ENCODE measurements at places on chromosomes 5 and 9. TPM values are rescaled to one million over a fixed set of nuclear protein-coding genes. Genes with fewer than 3 reads are reported as not detected.

GRCh38 chr5:16902846-16903245 lies 33.2 kb downstream of the MYO10 start:
- DNase-seq: no peak

The NXNL2 gene
- 0.31 TPM for total RNA-seq

The GZMA gene
- not detected for total RNA-seq

The NUTM2F gene
- total RNA-seq: not detected

DNA sequence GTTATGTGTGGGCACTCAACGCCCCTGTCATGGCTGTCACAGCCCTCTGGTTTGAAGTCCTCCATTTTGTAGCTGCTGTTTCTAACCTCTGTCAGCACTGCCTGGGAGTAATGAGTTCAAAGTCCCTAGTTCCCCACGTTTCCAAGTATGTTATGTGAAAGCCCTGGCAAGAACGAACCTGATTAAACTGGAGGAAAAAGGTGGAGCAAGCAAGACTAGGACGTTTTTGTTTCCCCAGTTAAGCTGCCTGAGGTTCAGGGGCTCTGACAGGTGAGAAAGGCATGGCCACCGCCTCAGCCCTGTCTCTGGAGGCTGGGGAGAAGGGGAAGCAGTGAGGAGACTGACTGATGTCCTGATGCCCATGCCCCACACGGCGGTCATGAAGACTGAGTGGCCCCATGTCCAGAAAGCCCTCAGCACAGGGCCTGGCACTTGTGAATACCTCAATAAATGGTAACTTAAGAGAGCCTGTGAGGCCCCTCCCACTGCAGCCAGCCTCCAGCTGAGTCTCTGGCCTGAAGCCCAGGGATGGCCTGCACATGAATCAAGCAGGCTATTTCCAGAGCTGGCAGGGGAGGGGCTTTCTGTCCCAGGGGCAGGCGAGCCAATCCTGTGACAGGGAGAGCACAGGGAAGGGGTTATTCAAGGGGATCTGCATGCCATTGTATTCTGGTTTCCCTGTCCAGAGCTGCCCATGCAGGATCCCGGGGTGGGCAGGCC lies 61.8 kb downstream of the PFDN1 start:
- no peak for DNase-seq

DNA sequence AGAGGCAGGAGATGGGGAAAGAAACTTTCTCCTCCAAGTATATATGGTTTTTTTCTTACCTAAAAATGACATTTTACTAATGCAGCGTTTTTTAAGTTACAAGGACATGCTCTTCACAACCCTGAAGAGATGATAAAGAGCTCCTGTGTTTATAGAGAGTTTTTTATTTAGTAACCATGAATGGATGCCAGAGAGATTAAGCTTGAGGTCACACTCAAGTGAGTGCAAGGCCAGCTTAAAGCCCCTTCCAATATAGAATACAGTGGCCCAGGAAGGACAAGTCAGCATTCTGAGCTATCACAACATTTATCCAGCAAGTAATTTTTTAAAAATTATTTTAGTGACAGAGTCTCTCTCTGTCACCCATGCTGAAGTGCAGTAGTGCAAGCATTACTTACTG lies 6.7 kb upstream of the HAVCR2 start:
- no peak for DNase-seq

DNA sequence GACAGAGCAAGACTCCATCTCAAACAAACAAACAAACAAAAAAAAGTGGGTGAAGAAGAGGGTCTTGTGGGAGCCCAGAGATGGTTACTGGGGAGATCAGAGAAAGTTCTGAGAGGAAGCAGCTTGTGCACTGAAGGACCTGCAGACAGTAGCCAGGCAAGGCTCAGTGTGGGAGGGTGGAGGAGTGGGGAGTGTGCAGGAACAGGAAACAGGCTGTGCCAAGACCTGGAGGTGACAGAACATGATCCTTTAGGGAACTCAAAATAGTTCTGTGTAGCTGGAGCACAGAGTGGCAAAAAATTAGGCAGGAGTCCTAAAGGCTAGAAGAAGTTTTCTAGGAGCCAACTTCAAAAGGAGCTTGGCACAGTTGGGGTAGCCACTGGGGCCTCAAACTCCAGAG lies 19.2 kb upstream of the NANS start:
- no peak for DNase-seq

DNA sequence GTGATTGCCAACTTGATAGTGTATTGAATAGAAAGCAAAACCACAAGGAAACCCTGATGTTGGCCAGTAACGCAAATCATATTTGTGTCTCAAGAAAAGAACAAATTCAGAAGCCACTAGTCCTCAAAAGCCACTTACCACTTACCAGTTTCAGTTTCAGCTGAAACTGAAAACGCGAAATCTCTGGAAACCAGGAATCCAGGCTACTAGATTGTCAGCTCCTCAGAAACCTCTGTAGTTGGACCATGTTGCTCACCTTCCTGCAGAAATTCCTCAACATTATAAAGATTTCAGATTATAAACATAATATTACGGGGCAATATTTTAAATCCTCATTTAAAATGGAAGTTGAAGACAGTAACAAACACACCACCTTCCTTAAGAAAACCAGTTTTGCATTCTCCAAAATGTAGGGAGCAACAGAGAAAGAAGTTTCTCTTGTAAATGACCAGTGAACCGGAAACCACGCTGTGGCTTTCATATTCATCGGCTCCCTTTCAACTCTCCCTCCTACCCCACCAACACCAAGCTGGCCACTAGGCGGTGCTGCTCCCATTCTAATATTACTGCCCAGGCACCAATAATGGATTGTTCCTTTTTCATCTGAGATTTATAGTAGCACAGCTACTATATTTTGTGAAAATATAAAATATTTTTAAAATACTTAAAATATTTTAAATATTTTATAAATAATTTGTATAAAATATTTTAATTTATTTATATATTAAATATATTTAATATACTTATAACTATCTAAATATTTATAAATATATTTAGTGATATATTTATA lies 8.7 kb upstream of the TMED7 start:
- DNase-seq: peak; percentile 82

GRCh38 chr9:132488626-132489025 lies 78.6 kb downstream of the CFAP77 start:
- DNase-seq: no peak

The SLC36A3 gene
- not detected for total RNA-seq

GRCh38 chr5:89178541-89178940 lies 295.6 kb upstream of the MEF2C start:
- no peak for DNase-seq

DNA sequence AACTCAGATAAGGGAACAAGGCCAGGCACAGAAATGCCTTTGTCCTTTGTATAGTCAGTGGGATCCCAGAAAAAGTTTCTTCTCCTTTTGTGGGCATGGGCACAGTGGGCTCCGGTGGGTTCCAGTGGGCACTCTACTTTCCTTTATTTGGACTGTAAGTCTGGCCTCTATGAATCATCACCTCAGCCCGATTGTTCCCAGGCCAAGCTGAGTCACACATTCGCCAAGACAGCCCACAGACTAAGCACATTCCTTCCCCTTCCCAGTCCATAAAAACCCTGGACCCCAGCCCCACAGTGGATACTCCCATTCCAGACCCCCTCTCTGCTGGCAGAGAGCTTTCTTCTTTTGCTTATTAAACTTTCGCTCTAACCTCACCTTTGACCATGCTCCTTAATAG lies 165.0 kb downstream of the FBXL17 start:
- DNase-seq: no peak

The FGF18 gene
- total RNA-seq: 2.3 TPM

DNA sequence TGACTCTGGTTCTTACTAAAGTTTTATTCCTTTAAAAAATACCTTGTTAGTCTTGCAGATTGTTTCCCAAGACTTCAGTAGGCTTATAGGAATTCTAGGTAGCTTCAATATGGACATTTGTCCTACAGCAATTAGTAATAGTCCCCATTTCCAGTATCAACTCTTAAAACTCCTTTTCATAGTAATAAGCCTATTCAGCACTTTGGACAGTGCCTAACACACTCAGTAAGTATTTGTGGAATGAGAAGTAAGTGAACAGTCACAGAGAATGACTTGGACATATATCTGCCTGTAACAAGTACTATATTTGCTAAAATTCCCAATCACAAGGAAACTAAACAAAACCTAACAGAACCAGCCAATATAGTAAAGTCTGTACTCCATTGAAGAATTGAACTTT lies 1291.8 kb upstream of the DMAC1 start:
- no peak for DNase-seq

- DNase-seq: no peak
These were observed 28.8 kb upstream of the IER5L start for GRCh38 chr9:129206905-129207304.

DNA sequence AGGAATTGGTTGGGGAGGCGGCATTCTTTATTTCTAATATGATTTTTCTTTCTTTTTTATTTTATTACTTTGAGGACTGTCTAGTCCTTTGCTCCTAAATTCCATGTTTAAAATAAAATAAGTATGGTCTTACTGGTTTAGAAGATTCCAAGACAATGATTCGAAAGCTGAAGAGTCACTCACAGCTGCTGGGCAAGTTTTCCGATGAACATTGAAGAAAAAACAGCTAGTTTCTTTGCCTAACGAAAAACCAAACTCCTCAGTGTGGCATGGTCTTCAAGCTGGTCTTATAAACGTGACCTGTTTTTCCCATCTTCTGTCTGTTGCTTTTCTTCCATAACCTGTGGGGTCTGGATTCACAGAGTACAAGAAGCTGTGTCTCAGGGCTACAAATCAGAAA lies 25.1 kb downstream of the ZNF474 start:
- DNase-seq: no peak

The SOX30 gene
- total RNA-seq: not detected

The TRPM3 gene
- 1.6 TPM for total RNA-seq

DNA sequence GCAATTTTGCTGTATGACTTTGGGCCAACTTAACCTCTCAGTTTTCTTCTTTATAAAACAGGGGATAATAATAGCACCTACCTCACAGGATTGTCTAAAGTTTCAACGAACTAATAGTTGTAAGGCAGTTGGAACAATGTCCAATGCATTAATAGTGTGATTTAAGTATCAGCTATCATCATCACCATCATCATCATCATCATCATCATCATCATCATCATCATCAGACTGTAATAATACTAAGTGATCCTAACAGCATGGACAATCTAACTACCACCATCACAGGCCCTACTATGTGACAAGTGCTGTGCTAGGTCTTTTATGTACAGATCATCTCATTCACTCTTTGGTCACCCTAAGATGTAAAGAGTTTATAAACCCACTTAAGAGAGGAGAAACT lies 196.0 kb downstream of the MAPKAP1 start:
- DNase-seq: no peak

- peak; percentile 33 for DNase-seq
These were observed 789 bp downstream of the SEMA6A start for GRCh38 chr5:116573702-116574366.

DNA sequence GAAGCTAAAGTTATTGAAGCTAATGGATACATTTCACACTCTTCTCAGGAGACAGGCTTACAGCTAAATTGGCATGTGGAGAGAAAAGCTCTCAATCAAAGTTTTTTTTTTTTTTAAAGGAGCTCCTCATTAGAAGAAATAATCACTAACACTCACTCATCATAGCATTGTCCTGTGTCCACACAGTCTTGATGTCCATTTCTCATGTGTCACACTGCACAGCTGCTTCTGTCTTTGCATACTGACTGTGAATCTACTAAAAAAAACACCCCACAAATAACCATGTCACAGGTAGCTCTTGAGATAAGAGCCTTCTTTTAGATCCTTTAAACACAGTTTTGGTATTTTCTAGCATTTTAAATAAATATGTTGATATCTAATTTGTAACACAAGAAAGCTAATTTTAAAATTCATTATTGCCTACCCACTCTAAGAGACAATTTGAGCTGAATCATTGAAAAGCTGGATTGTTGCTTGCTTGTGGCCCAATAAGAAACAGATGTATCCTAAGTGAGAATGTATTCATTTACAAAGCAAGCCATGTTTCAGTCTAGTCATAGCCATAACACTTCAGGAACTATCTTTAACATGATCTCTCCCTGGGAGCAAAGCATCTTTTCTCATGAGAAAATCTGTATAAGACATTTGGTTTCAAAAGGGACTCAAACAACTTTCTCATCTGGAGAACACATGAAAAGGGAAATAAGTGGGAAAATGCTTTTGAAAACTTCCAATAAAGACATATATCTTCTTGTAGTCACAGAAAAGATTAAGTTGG lies 48.1 kb upstream of the PCSK1 start:
- no peak for DNase-seq

DNA sequence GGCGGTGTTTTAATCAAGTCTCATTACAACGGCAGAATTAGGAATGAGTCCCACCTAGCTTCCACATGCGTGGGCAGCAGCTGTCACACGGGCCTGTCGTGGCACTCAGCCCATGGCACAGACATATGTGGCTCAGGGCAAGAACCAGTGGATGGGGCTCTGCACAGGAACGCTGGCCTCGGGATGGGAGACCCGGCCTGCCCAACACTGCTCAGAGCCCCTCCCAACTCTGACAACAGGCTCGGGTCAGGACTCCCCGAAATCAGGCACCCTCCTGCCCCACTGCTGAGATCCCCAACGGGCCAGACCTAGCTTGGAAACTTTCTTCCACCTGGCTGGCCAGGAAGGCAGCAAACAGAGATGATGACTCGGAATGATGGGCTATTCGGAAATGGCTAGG lies 4.9 kb upstream of the SURF6 start:
- DNase-seq: no peak

GRCh38 chr9:82449986-82450385 lies 461.4 kb downstream of the SPATA31D1 start:
- DNase-seq: no peak

DNA sequence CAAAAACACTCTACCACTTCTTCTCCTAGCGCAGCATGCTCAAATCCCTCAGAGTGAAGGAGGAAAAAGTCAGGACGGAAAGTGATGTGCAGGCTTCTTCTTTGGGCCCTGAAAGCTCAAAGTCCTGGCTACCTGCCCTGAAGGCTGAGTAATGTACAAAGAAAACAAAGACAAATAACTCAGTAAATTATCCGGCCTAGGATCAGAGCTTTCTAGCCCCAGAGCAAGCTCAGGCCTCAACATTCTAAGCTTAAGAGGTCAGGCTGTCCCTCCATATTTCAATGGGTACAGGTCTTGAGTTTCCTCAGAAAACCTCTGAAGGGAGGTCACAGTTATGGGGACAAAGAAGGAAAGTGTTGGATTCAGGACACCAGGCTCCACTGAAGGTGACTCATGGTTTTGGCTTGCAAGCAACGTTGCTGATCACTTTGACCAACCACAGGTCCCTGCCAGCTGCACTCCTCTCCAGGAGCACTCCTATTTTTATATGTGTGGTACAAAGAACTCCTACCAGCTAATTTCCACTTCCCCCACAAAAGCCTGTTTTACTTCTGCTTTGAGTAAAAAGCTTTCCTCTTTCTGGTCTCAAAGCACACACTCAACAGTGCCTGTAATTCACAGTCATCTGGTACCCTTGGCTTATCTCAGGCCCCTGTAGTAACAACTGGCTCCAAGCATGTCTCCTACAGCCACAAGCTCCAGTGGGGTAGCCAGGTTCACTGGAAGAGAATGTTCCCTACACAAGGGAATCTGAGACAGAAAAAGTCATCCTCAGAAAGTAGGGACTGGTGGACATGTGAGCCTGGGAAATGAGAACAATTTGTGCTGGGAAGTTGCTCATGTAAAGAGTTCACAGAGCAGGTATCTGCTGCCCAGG lies 115.7 kb downstream of the UGCG start:
- no peak for DNase-seq

- DNase-seq: no peak
These were observed 148.4 kb downstream of the TENT4A start for GRCh38 chr5:6861667-6862066.

GRCh38 chr5:96079075-96079474 lies 117.4 kb upstream of the ELL2 start:
- DNase-seq: no peak

All from progenitor cell of endocrine pancreas (in vitro differentiated cells).